CD8-positive, alpha-beta memory T cell (primary cell): ENCODE measurements at places on chromosomes 7 and 10.
A peak's percentile ranks its signal among the peaks of the same experiment; 100 is the strongest.

- DNase-seq, result no peak
Observed at GRCh38 chr10:89171263-89171872, 35.7 kb downstream of the CH25H start.

DNA sequence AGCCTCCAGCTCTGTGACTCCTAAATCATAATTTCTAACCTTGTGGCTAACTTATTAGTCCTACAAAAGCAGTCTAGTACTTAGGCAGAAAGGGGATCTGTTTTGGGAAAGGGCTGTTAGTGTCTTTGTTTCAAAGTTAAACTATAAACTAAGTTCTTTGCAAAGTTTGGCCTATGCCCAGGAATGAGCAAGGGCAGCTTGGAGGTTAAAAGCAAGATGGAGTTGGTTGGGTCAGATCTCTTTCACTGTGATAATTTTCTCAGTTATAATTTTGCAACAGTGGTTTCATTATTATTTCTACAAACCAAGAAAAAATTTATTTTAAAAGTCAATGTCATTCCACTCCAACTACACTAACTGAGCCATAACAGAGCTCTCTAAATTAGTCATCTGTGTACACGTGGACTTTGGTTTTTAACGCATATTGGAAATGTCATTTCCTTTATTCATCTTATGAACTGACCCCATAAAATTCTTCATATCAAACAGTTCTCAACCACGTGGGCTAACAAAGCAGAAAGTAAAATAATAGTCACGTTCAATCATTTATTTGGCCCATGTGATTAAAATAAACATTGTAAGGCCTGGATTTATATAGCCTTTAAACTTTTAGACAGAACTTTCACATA, 143.2 kb upstream of the C7orf33 start:
- DNase-seq, result no peak

- DNase-seq, result no peak
Observed at GRCh38 chr10:48801001-48801421, 116.3 kb downstream of the WDFY4 start.

DNA sequence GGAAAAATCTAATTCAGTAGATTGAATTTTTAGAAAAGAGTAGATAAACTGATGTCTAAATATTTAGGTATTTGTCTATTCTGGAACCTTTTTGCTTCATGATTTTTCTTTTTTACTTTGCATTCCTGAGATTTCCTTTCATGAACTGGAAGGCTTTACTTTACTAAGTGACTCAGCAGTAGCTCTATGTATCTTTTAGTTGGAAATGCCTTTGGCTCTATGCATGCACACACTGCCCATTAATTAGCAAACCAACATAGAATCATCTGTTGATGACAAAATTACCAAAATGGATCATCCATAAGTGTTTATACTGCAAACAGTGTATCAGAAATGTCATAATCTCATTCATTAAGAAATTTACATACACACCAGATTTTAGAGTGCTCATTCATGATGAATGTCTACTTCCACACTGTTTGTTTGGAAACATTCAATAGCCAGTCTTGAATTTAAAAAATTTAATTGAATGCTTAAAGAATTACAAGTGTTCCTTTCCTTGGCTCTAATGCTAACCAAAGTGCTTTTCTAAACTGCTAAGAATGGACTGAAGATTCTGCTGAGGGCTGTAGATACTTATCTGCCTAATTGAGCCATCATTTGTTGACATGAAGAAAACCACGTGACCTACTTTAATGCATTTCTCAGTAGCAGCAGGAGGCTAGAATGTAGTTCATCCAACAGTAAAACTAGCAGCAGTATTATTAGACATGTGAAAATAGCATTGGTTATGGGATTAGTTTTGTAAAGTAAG, 282.0 kb downstream of the ADK start:
- DNase-seq, result no peak

GRCh38 chr7:156005202-156005691, 193.0 kb upstream of the SHH start:
- no peak for DNase-seq

DNA sequence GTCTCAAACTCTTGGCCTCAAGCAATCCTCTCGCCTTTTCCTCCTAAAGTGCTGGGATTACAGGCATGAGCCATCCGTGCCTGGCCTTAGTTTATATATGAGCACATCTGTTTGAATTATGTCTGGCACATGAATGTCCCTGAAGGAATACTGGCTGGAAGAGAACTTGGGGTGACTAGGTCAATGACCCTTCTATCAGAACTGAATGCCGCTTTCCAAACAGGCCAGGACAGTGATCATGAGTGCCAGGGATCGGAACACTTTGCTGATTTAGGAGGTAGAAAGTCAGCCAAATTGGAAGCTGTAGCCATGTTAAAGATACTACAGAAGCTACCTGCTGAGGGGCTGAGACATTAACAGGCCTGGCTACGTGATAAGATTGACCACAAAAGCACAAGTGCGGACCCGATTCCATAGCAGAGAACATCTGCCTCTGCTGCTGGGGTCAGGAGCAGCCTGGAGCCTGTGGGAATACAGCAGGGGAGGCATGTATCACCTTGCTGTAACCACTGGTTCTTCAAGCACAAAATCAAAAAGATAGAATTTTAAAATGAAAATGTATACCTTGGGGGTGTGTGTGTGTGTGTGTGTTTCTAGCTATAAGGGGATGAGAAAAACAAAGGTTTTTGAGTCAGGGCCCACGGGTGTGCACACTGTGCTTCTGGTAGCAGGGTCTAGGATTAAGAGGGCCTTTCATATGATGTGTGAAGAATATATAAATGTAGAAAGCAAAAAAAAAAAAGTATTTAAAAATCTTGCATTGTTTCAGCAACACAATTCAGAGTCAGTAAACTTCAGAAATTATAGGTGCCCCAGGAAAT, 293.7 kb downstream of the BBS9 start:
- DNase-seq, result no peak

- DNase-seq, result peak; percentile 57
Observed at GRCh38 chr10:80453056-80453841, 861 bp upstream of the TSPAN14 start.

DNA sequence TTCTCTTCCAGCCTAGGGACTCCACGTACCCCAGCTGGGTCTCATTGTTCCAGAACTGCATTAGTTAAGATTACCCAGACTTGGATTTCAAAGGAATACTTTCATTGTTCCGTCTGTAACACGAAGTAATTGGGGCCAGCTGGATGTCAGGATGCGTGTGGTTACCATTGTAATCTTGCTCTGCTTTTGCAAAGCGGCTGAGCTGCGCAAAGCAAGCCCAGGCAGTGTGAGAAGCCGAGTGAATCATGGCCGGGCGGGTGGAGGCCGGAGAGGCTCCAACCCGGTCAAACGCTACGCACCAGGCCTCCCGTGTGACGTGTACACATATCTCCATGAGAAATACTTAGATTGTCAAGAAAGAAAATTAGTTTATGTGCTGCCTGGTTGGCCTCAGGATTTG, 21.0 kb downstream of the LRRC17 start:
- DNase-seq, result no peak

GRCh38 chr10:102188298-102188940, 36.2 kb downstream of the NOLC1 start:
- no peak for DNase-seq

GRCh38 chr10:111709603-111710002, 474.0 kb downstream of the GPAM start:
- DNase-seq, result no peak

- DNase-seq, result no peak
Observed at GRCh38 chr10:54903745-54904144, 102.7 kb upstream of the PCDH15 start.

DNA sequence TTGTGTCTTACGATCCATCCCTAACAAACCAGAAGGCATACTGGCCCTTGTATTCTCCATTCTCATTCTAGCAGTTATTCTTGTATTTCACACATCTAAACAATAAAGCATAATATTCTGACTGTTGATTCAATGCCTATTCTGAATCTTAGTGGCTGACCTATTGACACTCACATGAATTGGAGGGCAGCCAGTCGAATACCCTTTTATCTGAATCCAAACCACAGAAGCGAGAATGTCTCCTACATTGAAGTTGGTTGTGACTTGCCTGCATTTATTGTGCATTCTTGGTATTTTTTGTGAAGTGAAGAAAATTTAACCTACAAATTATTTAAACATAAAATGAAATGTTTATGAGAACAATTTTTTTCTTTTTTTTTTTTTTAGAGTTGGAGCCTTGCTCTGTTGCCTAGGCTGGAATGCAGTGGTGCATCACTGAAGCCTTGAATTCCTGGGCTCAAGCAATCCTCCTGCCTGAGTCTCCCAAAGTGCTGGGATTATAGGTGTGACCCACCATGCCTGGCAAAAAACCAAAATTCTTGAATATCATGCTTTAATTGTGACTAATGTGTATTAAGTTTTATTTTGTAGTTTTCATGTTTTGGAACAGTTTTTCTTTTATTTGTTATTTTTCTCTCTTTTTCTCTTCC, 22.7 kb downstream of the EXOC4 start:
- DNase-seq, result no peak

DNA sequence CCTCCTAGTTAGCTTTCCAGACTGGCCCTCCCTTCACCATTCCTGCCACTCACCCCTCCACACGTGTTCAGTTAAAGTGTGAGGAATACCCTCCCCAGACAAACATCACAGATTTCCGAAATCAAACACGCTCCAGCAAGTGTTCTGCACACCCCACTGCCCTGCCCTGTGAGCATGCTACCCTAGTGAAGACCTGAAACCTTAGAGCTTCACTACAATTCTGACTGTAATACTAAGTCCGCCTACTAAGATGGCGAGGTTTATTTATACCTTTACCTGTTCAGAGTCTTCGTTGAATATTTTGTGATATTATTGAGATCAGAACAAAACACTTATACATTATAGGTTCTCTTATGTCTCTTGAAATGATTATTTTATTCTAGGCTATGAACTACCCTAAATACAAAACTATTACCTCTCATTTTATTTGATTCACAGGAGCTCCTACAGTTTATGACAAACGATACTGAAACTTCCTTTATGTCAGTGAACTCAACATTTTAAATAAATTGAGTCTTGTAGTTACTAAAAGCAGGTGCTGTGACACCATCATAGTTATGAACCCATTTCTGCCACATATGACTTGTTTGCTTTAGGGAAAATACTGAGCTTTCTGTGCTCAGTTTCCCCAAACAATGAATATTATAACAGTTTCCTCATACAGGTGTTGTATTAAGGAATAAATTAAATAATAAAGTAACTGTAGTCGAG, 8.6 kb downstream of the SCIN start:
- no peak for DNase-seq

DNA sequence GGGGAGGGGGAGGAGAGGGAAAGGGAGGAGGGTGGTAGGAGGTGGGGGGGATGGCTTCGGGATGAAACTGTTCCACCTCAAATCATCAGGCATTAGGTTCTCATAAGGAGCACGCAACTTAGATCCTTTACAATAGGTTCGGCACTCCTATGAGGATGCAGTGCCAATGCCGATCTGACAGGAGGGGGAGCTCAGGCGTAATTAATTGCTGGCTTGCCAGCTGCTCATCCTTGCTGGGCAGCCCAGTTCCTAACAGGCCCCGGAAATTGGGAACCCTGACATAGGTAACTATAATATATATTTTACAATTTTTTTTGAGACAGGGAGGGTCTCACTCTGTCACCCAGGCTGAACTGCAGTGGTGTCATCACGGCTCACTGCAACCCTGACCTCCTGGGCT, 118.8 kb upstream of the SFMBT2 start:
- DNase-seq, result no peak

- no peak for DNase-seq
Observed at GRCh38 chr10:118628397-118628796, 32.9 kb upstream of the PRLHR start.

DNA sequence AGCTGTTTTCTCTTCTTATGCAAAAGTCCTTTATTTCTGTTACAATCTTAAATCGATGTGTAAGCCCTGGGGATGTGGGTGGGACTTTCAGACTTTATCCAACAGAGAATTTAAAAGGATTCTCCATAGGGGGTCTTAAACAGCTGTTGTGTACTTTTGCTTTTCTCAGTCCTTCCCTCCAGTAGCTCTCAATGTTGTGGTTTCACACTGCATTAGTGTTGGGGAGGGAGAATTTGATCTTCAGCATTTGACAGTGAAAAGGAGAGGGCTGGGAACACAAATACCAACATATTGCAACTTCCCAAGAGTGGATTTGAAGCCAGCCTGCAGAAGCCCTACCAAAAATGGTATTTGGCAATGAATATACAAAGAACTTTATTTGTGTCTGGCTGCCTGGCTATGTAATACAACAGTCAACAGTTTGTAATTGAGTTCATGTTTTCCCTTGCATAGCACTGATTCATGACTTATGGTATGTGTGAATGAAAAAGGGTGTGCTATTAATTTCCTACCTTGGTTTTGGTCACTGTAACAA, 80.1 kb upstream of the CAPZA2 start:
- DNase-seq, result no peak

- DNase-seq, result peak; percentile 9
Observed at GRCh38 chr10:112374724-112375541, 1.0 kb downstream of the ACSL5 start.

- no peak for DNase-seq
Observed at GRCh38 chr10:7027913-7028808, 382.7 kb downstream of the SFMBT2 start.

DNA sequence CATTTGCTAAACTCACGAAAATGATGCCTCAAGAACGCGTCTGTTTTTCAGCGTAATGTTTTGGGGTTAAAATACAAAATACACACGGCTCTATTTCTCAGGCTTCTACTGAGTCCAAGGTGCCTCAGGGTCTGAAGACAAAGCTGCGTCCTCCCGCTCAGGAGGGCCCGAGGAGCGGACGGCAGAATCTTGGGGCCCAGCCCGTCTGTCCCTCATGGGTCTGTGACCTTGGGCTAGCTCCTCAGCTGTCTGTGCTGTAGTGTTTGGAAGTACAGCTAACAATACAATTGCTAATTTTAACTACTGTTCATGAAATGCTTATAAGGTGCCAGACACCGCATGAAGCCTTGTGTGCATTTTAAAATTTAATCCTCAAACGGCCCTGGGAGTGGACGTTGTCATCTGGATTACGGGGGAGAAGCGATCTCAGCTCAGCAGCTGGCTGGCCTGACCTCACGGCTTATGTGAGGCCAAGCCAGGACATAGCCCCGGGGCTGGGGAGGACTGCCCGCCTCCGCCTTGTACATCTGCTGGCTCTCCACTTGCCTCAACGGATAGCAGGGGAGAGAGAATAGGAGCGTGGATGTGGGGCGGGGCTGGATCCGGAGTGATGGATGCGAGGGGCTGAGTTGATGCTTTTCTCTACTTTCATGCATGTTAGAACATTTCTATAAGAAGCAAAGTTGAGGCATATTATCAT, 357.4 kb downstream of the GLRX3 start:
- no peak for DNase-seq

DNA sequence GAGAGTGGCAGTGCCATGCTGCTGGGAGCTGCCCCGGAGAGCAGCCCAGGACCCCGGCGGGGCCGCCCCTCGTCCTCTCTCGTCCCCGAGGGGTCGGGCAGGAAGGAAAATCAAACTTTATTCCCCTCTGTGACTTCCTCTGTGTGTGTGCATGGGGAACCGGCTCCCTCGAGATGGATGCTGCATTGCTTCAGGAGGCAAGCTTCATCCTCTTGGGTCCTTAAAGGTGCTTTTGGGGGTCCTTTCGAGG, 726 bp downstream of the MCU start:
- DNase-seq, result no peak

- peak; percentile 52 for DNase-seq
Observed at GRCh38 chr10:28677888-28678686, 766 bp downstream of the BAMBI start.
